ENCODE measurements at places on chromosomes 12 and 14. TPM values are rescaled to one million over a fixed set of nuclear protein-coding genes. Genes with fewer than 3 reads are reported as not detected.

The FOXN4 gene
- 2.0 TPM for polyA plus RNA-seq

The PZP gene
- polyA plus RNA-seq: 2.4 TPM

DNA sequence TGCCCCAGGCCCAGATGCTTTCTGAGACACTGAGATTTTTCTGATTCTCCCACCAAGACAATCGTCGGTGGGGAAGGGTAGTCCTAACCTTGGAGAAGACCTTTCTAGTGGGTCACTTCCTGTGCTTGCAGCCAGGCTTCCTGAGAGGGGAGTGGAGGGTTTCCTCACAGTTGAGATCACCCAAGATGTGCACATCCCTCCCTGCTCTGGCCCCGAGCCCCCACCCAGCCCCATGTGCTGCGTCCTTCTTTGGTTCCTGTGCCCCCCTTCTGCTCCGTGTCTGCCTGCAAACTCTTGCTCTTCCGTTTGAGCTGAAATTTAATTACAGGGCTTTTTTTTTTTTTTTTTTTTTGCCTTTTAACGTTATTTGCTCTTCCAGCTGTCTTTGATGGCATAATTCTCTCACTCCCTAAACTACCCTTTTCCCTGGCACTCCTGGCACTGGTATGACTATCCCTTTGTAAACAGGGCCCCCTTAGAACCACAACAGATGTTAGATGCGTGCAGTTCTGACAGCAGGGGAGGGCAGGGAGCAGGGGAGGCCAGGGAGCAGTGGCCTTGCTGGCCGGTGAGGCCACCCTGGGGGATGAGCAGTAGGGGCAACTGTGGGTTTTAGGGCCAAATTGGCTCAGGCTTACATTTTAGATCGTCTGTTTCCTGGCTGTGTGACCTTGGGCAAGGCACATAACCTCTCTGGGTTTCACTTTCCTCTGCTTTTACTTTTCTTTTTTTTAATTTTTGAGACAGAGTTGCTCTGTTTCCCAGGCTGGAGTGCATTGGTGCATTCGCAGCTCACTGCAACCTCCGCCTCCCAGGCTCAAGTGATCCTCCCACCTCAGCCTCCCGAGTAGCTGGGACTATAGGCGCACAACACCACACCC lies 144.5 kb downstream of the PHETA1 start:
- no peak for DNase-seq

DNA sequence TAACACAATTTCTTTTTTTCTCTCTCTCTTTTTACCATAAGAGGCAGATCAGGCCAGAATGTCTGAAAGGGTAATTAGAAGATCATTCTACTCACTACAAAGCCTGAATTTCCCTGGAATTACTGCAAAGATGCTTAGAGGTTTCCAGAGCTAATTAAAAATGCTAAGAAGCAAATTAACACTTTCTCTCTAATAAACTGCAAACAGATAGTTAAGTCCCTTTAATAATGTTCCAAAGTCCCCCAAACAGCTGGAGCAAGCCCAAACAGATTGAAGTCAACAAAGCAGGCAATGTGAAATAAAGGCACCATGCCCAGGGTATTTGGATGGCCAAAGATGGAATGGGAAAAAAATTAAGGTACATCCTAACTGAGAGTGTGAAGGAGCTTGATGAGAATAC lies 208.8 kb upstream of the LRFN5 start:
- DNase-seq: no peak

DNA sequence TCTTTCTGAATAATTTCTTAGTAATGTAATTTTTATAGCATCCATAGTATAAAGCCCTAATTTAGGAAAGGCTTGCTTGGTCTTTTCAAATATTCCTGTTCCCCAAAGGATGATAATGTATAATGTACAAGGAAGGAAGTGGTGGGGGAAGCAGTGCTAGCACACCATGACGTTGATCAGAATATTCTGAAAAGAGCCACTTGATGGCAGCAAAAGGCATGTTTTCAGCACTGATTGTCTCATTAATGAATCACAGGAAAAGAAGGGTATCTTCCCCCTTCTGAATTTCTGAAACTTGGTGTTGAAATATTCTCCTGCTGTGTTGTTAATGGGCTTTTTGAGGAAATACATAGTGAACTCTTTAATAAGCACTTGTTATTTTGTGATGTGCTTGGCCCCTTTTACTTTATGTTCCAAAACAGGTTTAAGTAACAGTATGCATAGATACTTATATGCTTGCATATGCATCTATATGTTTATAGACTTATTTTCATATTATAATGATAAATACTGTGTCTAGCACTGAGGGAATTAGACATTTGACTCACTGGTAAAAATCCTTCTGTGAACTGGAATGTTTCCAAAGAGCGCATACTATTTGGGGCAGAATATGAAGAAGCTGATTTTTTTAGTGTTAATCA lies 122.0 kb downstream of the TMEM117 start:
- peak; percentile 27 for DNase-seq

GRCh38 chr12:104272938-104273337 lies 30.6 kb upstream of the EID3 start:
- DNase-seq: no peak

Data from left lung (tissue), 14 donors.